NCI-H748 treated with DMSO at 0.1 percent for 48 hours (cell line): ENCODE measurements at places on chromosomes 1 and 21.

- DNase-seq: no peak
Measured at GRCh38 chr1:217272385-217272784, 358.5 kb downstream of the GPATCH2 start.

- DNase-seq: no peak
Measured at GRCh38 chr1:62589321-62589720, 8.0 kb upstream of the ANGPTL3 start.

DNA sequence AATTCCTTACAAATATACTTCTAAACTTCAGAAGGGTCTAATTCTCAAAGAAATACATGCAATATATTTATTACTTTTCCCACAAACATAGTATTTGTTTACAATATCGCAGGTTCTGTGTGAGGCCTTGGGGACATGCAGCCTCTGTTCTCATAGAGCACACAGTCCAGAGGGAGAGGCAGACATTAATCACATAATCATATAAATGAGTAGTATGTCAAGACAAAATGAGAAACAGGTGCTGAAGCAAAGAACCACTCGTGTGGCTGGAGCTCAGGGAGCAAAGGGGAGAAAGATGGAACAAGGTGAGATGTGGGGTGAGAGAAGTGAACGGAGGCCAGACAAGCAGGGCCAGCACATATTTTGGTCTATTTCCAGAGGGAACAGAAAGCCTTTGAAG lies 26.4 kb upstream of the MAGI3 start:
- no peak for DNase-seq

DNA sequence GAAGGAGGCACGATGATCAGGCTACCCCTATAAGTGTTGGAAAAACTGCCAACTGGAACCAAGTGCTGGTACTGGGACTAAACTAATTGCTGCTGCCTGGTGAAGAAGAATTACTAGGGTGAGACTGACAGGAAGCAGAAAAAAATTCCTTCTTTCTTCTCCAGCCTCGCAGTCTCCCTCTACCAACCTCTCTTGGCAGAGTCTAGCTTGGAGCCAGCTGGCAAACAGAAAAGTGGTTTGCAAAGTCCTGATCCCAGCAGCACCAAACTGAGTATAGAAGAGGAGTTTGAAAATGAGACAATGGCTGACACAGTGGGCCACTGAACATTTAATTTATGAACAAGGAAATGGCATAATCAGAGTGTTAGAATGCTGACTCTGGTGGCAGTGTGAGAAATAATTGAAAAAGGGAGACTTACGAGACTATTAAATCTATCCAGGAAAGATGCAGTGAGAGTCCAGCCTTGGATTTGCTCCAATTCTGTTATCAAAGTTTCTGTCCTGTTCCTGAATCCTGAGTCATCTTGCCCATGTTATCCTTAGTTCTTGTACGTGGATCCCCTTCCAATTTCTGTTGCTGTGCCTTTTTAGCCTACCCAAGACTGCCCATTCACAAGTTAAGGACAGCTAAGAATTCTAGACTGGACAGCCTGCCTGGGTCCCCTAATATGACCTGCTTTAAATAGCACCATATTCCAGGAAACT lies 23.7 kb upstream of the DISP1 start:
- DNase-seq: no peak

- DNase-seq: no peak
Measured at GRCh38 chr1:206470692-206471414, 577 bp downstream of the IKBKE start.

GRCh38 chr1:223319398-223319797 lies 44.6 kb downstream of the SUSD4 start:
- DNase-seq: no peak

DNA sequence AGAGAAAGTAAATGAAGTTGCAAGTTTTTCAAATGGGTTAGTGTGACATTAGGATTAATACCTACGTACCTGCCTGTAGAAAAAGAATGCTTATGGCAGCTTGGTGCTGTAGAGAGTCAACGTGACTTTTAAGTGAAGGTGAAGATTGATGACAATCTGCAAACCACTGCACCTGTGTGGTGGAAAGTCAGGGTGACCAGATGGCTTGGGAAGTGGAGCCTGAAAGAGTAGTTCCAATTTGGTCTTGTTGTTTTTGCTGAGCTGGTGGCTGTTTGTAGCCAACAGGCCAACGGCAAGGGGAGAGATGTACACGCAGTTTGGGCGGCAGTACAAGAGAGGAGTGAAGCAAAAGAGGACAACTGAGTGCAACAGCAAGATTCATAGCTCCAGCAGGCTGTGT lies 78.1 kb upstream of the JAK1 start:
- DNase-seq: no peak

DNA sequence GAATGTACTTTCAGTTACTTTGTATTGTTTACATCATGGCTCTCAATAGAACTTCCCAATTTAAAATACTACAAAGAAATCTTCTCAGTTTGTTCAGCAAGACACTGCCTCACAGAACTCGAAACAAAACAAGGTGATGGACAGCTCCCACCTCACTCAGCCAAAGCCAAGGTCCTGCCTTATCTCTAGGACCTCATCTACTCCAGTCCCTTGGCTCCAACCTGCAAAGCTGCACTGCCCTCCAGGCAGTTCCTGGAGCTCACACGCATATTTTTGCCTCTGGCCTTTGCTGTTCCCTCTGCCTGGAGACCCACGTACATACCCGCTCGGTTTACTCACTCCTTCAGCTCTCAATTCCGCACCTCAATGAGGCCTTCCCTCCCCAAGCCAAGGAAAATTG lies 40.3 kb downstream of the MCOLN2 start:
- DNase-seq: no peak

DNA sequence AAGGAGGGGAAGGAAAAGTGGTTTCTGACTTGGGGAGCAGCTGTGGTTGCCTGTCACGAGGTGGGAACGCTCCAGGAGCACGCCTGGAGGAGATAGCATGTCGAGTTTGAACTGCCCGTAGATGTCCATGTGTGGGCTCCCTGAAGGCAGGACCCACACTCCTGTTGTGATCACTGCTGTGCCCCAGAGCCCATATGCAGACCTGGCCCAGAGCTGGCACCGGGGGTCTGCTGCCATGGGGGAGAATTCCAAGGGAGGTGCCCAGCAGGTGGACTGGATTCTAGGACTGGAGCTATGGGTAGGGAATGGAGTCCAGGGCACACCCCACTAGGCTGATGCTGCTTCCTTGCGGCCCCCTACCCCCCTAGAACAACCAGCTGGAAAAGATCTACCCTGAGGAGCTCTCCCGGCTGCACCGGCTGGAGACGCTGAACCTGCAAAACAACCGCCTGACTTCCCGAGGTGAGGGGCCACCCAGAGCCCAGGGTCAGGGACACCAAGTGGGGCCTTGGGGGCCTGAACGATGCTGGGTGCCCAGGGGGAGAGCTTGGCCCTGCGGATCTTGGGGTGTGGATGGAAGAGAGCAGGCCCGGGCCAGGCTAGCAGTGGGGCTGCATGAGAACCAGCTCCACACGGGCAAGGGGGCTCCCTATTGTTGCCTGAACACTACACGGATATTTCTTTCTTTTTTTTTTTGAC lies 9.3 kb downstream of the PODN start:
- no peak for DNase-seq

GRCh38 chr1:28314547-28314941 lies 14.3 kb upstream of the MED18 start:
- DNase-seq: no peak

- DNase-seq: no peak
Measured at GRCh38 chr1:248045209-248045608, 1.4 kb upstream of the OR2L3 start.

DNA sequence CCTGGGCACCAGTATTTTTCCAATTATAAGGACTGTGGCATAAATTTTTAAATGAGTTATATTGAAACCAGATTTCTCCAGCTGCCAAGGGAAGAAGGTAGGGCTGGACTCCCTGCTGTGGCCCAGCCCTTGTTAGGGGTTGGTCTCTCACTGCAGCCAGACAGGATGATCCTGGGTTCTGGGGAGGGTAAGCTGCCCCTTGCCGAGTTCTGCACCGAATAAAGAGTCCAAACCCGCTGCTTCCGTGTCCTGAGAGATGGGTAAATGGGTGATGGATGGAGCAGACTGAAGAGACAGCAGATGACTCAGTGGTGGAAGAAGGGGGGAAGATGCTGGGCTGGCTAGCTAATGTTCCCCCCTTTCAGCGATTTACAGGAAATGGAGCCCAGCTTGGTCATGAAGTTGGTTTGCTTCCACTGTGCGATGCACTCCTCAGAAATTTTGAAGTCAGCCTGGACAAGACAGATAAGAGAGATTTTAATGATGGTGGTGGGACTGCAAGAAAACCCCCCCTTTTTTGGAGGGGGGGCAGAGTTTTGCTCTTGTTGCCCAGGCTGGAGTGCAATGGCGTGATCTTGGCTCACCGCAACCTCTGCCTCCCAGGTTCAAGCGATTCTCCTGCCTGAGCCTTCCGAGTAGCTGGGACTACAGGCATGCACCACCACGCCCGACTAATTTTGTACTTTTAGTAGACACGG lies 41.4 kb downstream of the YARS1 start:
- no peak for DNase-seq

- no peak for DNase-seq
Measured at GRCh38 chr1:161374373-161374772, 6.7 kb upstream of the CFAP126 start.

- no peak for DNase-seq
Measured at GRCh38 chr1:169731446-169731845, 2.4 kb downstream of the SELE start.

DNA sequence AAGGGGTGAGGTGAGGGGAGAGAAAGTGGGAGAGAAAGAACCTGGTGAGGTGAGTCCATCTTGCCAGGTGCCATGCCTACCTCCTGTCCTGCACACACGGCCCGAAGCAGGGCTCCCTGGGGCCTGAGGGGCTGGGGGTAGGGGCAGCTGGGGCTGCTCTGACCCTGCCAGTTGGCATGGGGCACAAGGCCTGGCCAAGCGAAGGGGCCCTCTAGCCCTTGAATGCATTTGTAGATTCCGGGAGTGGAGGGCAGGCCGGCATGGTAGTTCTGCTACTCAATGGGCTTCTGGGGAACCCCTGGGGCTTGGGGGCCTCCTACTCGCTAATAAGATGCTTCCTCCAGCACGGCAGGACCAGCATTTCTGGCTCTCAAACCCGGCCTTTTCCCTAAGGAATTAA lies 3.6 kb upstream of the PRDM16 start:
- no peak for DNase-seq

- no peak for DNase-seq
Measured at GRCh38 chr1:2032737-2033136, 13.6 kb downstream of the GABRD start.

- no peak for DNase-seq
Measured at GRCh38 chr1:183094351-183094750, 71.1 kb downstream of the LAMC1 start.

DNA sequence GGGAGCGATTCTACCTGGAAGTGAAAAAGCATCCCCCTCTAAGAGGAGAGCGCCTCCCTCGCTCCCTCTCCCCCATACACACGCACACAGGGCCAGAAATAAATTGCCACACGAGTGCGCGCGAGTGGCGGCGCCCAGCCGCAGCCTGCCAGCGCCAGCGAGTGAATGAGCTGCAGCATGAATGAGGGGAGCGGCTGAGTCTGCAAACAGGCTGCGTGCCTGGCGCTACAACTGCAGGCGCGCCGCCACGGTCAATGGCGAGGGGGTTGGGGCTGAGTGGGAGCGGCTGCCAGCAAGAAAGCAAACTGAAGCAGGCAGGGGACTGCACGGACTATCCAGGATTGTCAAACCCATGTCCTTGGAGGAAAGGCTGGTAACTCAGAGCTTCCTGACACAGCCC lies 2.2 kb downstream of the CAMK1G start:
- peak; percentile 36 for DNase-seq

- DNase-seq: no peak
Measured at GRCh38 chr1:6001992-6002576, 9.9 kb upstream of the NPHP4 start.

- DNase-seq: no peak
Measured at GRCh38 chr1:109476825-109477224, 6.9 kb upstream of the ATXN7L2 start.

- no peak for DNase-seq
Measured at GRCh38 chr1:230464671-230465070, 38.5 kb upstream of the PGBD5 start.

DNA sequence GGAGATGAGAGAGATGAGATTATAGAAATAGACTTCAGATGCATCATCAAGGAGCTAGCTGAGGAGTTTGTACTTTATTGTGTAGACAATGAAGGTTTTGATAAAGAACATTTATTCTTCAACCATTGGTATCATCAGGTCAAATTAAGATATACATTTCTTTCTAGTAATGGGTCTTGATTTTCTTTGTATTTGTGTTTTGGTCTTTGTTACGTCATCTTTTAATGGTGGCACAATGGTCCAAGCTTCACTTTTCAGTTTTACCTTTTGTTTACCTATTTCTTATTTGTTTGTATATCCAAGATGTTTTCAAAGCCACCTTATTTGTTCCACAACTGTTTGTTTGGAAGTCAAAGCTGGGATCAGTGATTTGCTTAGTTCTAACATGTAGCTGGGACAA lies 44.5 kb downstream of the PTGFR start:
- DNase-seq: no peak
